B cell (primary cell): ENCODE measurements at places on chromosomes 5 and 9.

GRCh38 chr5:156934450-156935211, 28.4 kb downstream of the TIMD4 start:
- H3K36me3 ChIP-seq: no peaks in the 10 kb centered on the region
- no peaks in the 10 kb centered on the region for H3K4me1 ChIP-seq
- H3K4me3 ChIP-seq: no peak overlapping the region
- peak; percentile 60 for DNase-seq
- H3K27ac ChIP-seq: no peak overlapping the region

DNA sequence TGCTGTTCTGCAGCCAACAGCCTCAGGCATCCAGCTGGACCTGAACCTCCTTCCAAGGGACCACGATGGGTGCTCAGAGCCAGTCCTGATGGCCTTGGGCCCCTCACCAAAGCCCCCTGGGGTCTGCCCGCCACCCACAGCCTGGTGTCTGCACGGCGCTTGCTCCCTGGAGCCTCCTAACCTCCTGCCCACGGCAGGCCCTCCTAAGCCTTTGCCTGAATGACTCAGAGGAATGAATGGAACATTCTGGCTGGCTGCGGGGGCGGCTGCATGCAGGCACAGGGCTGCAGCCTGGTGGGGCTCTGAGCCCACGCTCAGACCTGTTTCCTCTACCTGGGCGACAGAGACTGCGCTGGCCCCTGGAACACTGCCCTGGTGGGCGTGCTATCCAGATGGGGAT, 6.9 kb downstream of the SOHLH1 start:
- no peaks in the 10 kb centered on the region for H3K4me1 ChIP-seq
- DNase-seq: no peak
- H3K27me3 ChIP-seq: no peaks in the 10 kb centered on the region
- H3K27ac ChIP-seq: no peak overlapping the region

- no peak overlapping the region for H3K4me3 ChIP-seq
- H3K4me1 ChIP-seq: peaks cover 27% of the 10 kb centered on the region
- peaks cover 3% of the 10 kb centered on the region for H3K27me3 ChIP-seq
Measured at GRCh38 chr5:61619777-61620518, 287.9 kb downstream of the ZSWIM6 start.

DNA sequence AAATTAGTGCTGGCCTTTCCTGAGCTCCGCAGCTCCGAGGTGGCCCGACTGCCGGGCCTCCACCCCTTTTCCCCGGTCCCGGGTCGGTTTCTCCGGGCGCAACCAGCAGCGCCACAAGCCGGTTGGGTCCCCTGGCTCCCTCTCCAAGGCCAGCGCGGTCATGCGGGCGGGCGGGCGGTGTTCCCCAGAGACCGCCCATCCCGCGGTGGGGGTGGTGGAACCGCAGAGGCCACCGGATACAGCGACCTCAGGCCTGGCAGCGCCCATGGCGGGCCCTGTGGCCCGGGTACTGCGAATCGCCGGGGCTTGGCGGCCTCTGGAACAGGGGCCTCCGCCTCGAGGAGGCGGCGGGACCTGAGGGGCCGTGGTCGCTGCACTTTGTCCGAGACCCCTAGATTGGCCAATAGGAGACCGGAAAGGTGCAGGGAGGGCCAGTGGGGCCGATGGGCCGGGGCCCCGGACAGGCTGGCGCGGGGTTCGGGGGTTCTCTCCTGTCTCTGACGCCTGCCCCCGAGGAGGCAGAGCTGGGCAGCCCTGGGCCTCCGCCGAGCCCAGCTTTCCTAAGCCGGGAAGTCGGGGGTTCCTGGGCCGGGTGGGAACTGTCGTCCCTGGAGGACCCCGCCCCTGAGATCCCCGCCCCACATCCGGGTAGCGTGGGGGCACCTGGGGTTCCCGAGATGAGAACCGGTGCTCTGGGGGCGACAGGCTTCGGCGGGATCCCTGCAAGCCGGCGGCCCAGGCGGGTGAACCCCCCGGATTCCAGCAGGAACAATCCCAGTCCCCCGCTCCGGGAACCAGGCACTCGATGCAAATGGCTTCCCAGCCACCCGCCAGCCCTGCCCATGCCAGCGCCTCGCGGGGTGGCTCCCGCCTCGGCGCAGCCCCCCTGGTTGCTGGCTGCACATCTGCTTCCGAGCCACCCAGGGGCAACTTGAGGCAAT, 293.9 kb downstream of the ZSWIM6 start:
- H3K36me3 ChIP-seq: no peaks in the 10 kb centered on the region
- peak overlapping the region; percentile 74 for H3K4me3 ChIP-seq
- H3K4me1 ChIP-seq: peaks cover 16% of the 10 kb centered on the region
- H3K27ac ChIP-seq: peak overlapping the region; percentile 25
- H3K27me3 ChIP-seq: no peaks in the 10 kb centered on the region

DNA sequence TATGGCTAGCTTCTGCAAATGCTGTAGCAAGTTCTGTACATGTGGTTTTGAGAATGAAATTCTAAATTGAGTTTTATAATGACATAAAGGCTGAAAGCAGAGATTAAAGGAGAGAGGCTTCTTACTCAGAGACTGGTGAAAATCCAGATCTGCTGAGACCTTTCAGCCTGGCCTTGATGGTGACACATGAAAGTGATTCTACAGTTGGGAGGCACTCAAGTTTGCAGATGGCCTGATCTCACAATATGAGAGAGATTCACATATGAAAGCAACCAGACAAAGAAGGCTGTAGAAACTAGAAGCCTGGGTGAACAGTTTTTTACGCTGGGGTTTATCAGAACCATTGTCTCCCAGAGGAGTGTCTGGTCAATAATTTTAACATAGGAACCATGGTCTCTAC, 49.0 kb downstream of the RAB3C start:
- no peak overlapping the region for H3K4me3 ChIP-seq
- DNase-seq: no peak
- no peaks in the 10 kb centered on the region for H3K4me1 ChIP-seq
- no peaks in the 10 kb centered on the region for H3K27me3 ChIP-seq

GRCh38 chr9:7336356-7337065, 463.1 kb downstream of the DMAC1 start:
- no peak for DNase-seq
- H3K27me3 ChIP-seq: no peaks in the 10 kb centered on the region
- H3K36me3 ChIP-seq: no peaks in the 10 kb centered on the region
- H3K4me3 ChIP-seq: no peak overlapping the region
- no peaks in the 10 kb centered on the region for H3K4me1 ChIP-seq

DNA sequence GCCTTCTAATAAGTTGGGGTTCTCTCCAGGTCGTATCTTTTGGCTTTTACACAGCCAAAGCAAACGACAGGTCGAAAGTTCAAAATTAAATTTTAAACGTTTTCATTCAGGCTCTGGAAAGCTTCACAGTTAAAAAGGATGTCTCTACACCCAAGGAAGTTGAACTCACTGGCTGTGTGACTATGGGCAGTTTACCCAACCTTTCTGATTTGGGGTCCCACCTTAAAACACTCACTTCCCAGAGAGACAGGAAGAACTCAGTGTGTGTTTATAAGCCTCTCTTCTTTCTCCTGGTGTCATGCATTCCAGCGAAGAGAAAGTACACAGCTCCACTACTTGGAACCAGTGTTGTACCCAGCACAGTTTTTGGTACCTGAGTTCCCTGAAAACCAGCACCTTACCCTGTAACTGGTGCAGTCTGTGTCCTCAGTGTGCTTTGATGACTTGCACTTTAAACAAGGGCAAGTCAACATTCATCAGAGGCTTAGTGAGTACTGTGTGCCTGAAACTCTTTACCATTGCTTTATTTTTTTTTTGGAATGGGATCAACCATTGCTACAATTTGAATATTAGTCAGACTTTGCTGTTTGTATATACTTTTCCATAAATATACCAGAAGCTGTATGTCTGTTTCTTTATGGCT, 1.7 kb downstream of the SRD5A1 start:
- no peak overlapping the region for H3K4me3 ChIP-seq
- DNase-seq: no peak
- no peaks in the 10 kb centered on the region for H3K27me3 ChIP-seq
- H3K27ac ChIP-seq: no peak overlapping the region
- H3K4me1 ChIP-seq: peaks cover 16% of the 10 kb centered on the region

GRCh38 chr5:81310402-81311063, 9.1 kb downstream of the ZCCHC9 start:
- H3K27me3 ChIP-seq: no peaks in the 10 kb centered on the region
- H3K4me1 ChIP-seq: no peaks in the 10 kb centered on the region
- no peak overlapping the region for H3K27ac ChIP-seq
- peaks cover 9% of the 10 kb centered on the region for H3K36me3 ChIP-seq

DNA sequence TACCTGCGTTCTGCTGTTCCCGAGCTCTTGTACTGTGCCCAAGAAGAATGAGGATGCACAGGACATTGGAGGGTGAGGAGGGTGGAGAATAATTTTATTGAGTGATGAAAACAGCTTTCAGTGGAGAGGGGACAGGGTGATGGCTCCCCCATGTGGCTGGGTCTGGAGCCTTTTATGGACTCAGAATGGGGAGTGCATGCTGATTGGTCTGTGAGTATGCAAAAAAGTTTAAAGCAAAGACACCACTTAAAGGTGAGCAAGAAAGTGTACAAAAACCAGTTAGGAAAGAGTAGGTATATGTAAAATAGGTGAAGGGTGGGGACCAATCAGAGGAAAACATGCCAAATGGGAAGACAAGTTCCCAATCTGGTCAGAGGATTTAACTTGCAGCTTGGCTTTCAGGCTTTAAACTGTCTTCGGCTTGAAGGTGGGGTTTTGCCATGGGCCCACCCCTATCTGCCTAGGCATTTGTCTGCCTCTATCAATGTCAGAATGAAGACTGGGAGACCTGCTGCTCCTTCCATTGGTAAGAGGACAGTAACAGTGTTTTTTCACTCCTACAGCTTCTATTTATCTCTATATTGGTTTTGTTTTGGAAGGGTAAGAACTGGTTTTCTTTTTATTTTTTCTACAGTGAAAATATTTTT, 118.0 kb upstream of the RAI14 start:
- H3K36me3 ChIP-seq: no peaks in the 10 kb centered on the region
- H3K4me3 ChIP-seq: no peak overlapping the region
- no peak overlapping the region for H3K27ac ChIP-seq
- no peaks in the 10 kb centered on the region for H3K27me3 ChIP-seq
- no peaks in the 10 kb centered on the region for H3K4me1 ChIP-seq

GRCh38 chr9:26341545-26341944, 551.1 kb downstream of the CAAP1 start:
- H3K4me1 ChIP-seq: no peaks in the 10 kb centered on the region
- no peaks in the 10 kb centered on the region for H3K27me3 ChIP-seq
- H3K4me3 ChIP-seq: no peak overlapping the region
- no peak overlapping the region for H3K27ac ChIP-seq
- DNase-seq: no peak
- no peaks in the 10 kb centered on the region for H3K36me3 ChIP-seq

- DNase-seq: no peak
- peaks cover 15% of the 10 kb centered on the region for H3K4me1 ChIP-seq
- H3K27me3 ChIP-seq: no peaks in the 10 kb centered on the region
- no peak overlapping the region for H3K27ac ChIP-seq
Measured at GRCh38 chr5:151569132-151570046, 21.7 kb downstream of the FAT2 start.

GRCh38 chr9:79208791-79209396, 362.9 kb upstream of the TLE4 start:
- no peaks in the 10 kb centered on the region for H3K36me3 ChIP-seq
- H3K4me3 ChIP-seq: no peak overlapping the region
- H3K27me3 ChIP-seq: no peaks in the 10 kb centered on the region
- H3K27ac ChIP-seq: no peak overlapping the region

DNA sequence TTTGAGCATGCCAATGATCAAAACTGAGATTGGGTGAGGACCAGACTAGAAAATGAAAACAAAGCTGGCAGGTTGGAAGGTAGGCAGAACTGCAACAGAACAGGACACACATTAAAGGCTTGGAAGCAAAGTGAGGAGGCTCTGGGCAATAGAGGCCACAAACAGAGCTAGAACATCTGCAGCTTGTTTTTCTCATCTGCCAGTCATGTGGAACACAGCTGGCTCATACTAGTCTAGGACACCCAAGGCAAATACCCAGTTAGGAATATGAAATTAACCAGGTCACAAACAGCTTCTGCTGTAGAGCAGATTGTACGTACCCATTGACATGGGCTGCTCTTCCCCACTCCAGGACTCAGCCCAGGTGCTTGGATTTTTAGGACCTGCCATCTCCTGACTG, 61.7 kb downstream of the SPEF2 start:
- no peaks in the 10 kb centered on the region for H3K4me1 ChIP-seq
- no peaks in the 10 kb centered on the region for H3K27me3 ChIP-seq
- H3K4me3 ChIP-seq: no peak overlapping the region

DNA sequence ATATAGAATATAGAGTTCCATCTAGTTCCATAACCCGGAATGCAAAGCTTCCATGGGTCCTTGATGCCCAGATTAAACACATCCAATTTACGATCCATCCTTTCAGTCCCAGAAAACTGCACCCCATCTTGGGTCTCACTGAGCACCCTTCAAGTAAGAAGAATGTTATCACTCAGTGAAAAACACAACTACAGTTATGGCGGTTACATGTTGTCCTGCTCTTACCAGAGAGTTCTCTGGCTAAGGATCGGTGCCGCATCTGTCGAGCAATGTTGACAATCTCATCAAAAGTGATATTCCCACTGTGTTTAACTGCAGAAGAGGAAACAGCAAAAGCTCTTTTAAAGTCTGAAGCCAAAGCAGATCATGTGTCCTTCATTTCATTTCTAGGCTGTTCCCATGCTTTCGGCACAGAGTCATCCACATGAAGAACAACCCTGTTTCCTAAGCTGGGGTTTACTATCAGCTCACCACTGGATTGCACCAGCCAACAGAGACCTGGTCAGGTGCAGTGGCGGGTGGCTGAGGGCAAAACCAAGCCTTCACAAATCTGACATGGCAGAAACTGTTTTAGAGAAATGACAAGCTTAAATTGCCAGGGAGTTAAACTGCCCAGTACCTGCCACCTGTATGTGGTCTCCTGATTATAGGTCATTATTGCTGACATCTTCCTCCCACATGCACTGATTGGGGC, 2.9 kb downstream of the RPL12 start:
- no peak for DNase-seq
- no peaks in the 10 kb centered on the region for H3K27me3 ChIP-seq
- peaks cover 1% of the 10 kb centered on the region for H3K36me3 ChIP-seq
- H3K4me3 ChIP-seq: no peak overlapping the region
- H3K27ac ChIP-seq: no peak overlapping the region
- peaks cover 22% of the 10 kb centered on the region for H3K4me1 ChIP-seq

DNA sequence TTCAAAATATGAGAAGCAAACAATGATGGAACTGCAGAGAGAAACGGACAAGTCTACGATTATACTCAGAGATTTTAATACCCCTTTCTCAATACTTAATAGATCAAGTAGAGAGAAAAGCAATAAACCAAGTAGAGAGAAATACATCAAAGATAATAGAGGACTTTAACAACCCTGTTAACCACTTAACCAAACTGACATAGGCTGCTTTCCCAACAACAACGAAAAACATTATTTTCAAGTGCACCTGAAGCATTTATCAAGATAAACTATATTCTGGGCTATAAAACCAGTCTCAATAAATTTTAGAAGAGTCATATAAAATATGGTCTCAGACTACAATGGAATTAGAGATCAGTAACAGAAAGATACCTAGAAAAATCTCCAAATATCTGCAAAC, 67.4 kb downstream of the GNAQ start:
- H3K4me3 ChIP-seq: no peak overlapping the region
- H3K27ac ChIP-seq: no peak overlapping the region
- H3K4me1 ChIP-seq: no peaks in the 10 kb centered on the region
- H3K27me3 ChIP-seq: no peaks in the 10 kb centered on the region
- no peaks in the 10 kb centered on the region for H3K36me3 ChIP-seq
- no peak for DNase-seq

GRCh38 chr9:4138781-4139180, 161.1 kb downstream of the GLIS3 start:
- H3K27me3 ChIP-seq: no peaks in the 10 kb centered on the region
- no peaks in the 10 kb centered on the region for H3K36me3 ChIP-seq
- H3K27ac ChIP-seq: no peak overlapping the region

- no peaks in the 10 kb centered on the region for H3K27me3 ChIP-seq
- no peak overlapping the region for H3K27ac ChIP-seq
- H3K4me1 ChIP-seq: peaks cover 45% of the 10 kb centered on the region
Measured at GRCh38 chr9:6787793-6788161, 30.0 kb downstream of the KDM4C start.
